ENCODE measurements at places on chromosomes 16 and 17.

- DNase-seq, result peak; percentile 62
These were observed 83.3 kb upstream of the C16orf82 start for GRCh38 chr16:26983426-26983825.

DNA sequence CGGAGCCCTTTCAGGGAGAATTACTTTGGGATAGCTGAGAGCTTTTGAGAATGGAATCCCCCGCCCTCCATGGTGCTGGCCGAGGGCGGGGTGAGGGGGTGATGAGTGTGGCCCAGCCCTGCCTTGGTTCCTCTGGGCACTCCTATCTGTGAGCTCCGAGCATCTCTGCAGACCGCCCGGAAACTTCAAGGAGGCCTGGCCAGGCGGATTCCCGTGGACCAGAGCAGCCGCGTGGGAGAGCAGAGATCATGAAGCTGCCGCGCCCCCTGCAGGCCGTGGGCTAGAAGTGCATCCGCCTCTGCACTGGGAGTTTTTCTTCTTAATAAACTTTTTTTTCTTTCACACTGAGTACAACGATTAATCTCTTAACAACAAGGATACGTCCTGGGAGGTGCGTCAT is 392.9 kb upstream of the EEF2KMT start:
- DNase-seq, result no peak

GRCh38 chr17:19296786-19297778 is 59.9 kb downstream of the EPN2 start:
- DNase-seq, result no peak

- no peak for DNase-seq
These were observed 66.6 kb downstream of the CNTNAP4 start for GRCh38 chr16:76343769-76344168.

GRCh38 chr16:84881702-84882521 is 62.1 kb downstream of the CRISPLD2 start:
- DNase-seq, result peak; percentile 97

DNA sequence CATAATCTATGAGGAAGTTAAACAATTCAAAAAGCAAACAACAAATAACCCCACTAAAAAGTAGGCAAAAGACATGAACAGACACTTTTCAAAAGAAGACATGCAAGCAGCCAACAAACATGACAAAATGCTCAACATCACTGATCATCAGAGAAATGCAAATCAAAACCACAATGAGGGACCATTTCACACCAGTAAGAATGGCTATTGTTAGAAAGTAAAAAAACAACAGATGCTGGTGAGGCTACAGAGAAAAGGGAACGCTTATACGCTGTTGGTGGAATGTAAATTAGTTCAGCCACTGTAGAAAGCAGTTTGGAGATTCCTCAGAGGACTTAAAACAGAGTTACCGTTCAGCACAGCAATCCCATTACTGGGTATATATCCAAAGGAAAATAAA is 24.4 kb downstream of the TNFRSF13B start:
- DNase-seq, result no peak

- DNase-seq, result no peak
These were observed 33.2 kb downstream of the VPS35L start for GRCh38 chr16:19588661-19589060.

DNA sequence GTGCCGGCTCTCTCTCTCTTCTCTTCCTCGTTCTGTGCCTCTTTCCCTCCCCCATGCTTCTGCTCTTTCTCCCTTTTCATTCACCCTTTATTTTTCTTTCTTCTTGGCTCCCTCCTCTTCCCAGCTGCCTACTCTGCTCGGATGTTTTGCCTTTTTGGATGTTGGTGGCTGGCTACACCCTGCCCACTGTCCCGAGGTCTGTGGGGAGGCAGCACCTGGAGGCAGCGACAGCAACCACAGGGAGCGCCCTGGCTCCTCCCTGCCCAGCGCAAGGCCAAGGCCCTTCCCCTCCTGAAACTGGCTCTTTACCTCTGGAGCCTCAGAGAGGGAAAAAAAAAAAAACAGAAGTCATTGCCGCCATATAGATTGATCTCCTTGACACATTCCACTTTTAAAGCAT is 20.0 kb downstream of the CLUAP1 start:
- no peak for DNase-seq

- DNase-seq, result no peak
These were observed 39.0 kb upstream of the AKAP1 start for GRCh38 chr17:57045868-57046704.

- no peak for DNase-seq
These were observed 9.4 kb upstream of the HEATR6 start for GRCh38 chr17:60087882-60088669.

DNA sequence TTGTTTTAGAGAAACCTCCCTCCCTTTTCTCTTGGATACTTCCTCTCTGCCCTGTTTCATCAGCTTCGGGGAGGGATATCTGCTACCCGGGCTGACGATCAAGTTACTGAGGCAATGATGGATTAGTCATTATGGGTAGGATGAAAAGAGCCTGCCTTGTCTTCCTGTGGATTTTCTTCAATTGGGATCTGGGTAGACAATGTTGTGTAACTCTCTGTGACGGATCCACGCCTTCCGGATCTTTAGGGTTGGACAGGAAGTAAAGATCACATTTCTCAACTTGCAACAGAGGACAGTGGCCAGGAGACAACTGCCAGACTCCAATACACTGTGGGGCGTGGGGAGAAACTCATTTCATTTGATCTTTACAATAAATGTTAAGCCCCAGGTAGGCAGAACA is 11.3 kb upstream of the CHST6 start:
- DNase-seq, result peak; percentile 59
